ENCODE measurements at places on chromosomes 12 and 14. TPM values are rescaled to one million over a fixed set of nuclear protein-coding genes. Genes with fewer than 3 reads are reported as not detected.

The KLRC4 gene
- not detected for total RNA-seq

The TMED8 gene
- 15.3 TPM for total RNA-seq

The TOMM20L gene
- not detected for total RNA-seq

The SLC10A1 gene
- total RNA-seq, result not detected

The RERGL gene
- total RNA-seq, result 0.38 TPM

The KCNK10 gene
- not detected for total RNA-seq

The FOXG1 gene
- total RNA-seq, result under 0.01 TPM

The WASHC3 gene
- total RNA-seq, result 101 TPM

The GALNT4 gene
- 15.0 TPM for total RNA-seq

The JPH4 gene
- total RNA-seq, result not detected
